ENCODE measurements at places on chromosomes 1 and 21. TPM values are rescaled to one million over a fixed set of nuclear protein-coding genes. Genes with fewer than 3 reads are reported as not detected.

The SYCP1 gene
- not detected for total RNA-seq

The C1orf53 gene
- 3.5 TPM for total RNA-seq

The BMP8A gene
- not detected for total RNA-seq

The OR2M4 gene
- not detected for total RNA-seq

The C1orf185 gene
- total RNA-seq: not detected

The CRYZL1 gene
- 37.5 TPM for total RNA-seq

The LCE1E gene
- total RNA-seq: not detected

The PRDM16 gene
- total RNA-seq: 0.13 TPM

The DYNLT4 gene
- 0.22 TPM for total RNA-seq

The NR1I3 gene
- not detected for total RNA-seq

The CELSR2 gene
- 0.80 TPM for total RNA-seq
